Cerebellar nuclear complex (tissue), 1 donor: ENCODE measurements at places on chromosomes 2 and 18.

- DNase-seq = no peak
These were observed 136.6 kb upstream of the ALKAL2 start for GRCh38 chr2:424306-425171.

DNA sequence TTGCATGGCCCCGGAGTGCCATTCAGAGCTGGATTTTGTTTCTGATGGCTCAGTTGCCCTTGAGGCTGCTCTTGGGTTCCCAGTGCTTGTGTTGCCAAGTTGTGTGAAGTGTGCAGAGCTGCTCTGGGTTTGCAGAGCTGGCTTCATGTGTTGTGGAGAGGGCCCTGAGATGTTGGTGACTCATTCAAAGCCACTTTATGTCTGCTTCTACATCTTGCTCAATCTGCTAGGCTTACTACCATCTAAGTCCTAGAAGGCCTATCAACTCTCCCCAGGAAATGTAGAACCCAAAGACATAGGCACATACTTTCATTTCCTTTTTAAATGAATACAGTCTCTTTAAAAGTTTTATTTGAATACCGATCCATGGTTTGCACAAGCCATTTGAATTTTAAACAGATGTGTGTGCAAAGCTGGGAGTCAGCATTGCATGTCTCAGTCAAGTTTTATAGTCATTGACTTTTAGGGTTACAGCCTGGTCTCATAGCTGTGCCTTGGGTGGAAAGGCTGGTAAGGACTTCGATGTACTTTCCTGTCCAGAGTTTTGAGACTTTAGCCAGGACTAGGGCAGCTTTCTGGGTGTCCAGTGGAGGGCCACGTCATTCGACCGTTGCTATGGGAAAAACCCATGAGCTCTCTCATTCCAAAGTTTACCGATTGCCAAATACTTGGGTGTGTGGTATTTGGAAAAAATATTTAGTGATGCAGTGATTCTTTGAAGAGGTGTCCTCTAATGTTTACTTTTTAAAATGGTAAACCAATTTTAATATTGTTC is 105.0 kb downstream of the LTBP1 start:
- DNase-seq = no peak

DNA sequence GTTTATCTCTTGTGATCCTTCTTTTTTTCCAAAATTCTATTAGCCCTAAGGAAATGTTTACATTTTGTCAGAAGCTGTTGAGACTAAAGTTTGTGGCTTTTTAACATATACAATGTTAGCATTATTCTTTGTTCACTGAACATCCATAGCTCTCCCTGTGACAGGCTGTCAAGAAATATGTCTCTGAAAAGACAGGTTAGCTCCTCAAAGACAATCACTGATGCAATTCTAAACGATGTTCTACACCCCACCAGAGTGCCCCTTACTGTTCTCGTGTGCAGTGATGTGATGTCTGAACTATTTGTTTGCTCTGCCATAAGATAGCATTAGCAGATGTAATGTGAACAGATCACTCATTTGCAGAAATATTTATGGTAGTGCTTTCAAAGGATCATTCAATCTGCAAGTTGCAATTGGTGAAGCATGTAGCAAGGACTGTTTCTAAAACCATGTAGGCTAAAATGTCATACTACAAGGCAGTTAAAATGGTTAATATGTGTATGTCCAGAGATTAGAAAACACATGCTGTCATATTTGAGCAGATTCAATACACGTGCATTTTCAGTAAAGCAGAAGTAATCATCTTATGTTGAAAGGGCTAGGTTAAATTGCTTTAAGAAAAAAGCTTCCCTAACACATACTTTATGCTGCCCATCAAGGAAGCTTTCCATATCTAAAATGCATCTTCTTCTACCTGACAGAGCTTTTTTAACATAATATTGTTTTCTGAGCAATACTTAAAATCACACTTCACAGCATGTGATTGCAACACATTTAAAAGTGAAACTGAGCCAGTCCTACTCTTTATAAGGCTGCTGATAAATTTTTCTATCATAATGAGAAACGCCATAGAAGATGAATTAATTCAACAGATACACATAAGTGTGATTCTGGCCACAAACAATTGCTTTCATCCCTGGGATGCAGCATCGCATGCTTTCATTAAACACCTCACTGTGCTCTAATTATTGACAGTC is 285.7 kb upstream of the UBE2E3 start:
- no peak for DNase-seq

DNA sequence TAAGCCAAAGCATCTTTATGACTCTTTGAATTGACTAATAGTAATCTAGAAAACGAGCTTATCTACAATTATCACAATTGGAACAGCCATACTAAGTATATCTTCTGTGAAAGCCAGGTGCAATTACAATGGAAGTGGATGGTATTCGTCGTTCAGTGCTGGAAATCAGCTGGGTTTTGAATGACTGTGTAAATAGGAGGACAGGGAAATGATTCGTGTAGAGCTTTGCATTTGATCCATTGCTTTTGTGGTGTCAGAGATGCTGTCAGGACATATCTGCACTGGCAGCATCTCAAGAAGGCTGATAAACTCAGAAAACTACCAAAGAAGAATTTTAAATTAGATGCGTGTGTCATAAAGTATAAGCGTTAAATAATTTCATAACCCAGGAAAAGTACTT is 187.1 kb downstream of the ZNF407 start:
- no peak for DNase-seq

DNA sequence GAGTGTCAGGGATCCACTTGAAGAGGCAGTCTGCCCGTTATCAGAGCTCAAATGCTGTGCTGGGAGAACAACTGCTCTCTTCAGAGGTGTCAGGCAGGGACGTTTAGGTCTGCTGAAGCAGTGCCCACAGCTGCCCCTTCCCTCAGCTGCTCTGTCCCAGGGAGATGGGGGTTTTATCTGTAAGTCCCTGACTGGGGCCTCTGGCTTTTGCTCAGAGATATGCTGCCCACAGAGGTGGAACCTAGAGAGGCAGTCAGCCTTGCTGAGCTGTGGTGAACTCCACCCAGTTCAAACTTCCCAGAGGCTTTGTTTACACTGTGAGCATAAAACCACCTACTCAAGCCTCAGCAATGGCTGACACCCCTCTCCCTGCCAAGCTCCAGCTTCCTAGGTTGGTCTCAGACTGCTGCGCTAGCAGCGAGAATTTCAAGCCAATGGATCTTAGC is 38.1 kb downstream of the PLEK start:
- no peak for DNase-seq

DNA sequence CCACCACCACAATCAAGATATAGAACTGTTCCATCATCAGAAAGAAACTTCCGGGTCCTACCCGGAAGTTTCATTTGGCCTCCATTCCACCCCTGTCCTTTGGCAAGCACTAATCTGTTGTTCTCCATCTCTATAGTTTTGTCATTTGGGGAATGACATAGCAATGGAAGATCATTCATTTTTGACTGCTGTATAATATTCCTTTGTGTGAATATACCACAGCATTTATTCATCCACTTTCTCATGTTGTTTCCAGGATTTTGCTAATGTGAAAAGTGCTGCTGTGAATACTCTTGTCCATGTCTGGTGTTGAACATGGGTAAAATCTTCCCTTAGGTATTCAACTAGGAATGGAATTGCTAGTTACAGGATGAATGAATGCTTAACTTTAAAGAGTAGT is 53.1 kb downstream of the ACOXL start:
- DNase-seq = no peak

DNA sequence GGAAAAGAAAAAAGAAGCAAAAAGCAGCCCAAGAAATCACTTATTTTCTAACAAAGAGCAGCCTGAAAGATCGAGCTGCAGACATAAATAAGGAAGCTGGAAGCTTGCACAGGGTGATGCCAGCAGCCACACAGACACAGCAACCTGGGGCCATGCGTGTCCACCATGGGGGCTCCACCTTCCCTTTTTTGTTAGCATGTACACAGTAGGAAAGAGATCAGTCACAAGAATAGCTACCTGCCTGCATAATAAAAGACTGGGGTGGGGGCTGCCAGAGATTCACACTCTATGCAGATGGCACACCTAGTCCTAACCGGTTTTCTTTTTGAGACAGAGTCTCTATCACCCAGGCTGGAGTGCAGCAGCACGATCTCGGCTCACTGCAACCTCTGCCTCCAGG is 2.9 kb upstream of the CNOT11 start:
- DNase-seq = no peak

- DNase-seq = no peak
These were observed 487.3 kb upstream of the SPRED2 start for GRCh38 chr2:65919550-65920188.

GRCh38 chr18:58303363-58303762 is 259.3 kb downstream of the NEDD4L start:
- no peak for DNase-seq

DNA sequence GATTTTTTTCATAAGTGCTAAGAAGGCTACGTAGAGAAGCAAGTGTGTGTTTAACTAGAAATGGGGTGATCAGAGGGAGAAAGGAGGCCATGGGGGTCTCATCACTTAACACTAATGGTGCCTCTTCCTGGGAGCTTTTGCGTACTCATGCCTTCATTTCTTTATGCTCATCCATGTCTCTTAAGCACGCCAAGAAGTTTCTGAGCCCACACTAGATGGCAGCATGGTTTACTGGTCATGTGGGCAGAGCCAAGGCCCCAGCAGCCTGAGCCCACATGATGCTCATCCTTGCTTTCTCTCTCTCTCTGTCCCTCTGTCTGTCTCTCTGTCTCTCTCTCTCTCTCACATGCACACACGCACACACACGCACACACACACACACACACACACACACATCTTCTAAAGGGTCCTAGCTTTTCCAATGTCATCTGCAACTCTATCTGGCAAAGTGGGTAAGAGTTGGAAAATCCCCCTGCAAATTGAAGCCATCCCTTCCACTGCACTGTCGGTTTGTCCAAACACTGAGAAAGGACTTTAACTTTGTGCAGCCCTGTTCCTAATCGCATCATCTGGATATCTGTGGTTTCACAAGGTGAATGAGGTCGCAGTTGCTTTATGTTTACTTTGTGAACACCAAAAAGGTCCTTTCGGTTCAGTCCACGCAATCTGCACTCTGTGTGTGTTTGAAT is 137.1 kb upstream of the CCDC68 start:
- DNase-seq = peak; percentile 42

- DNase-seq = no peak
These were observed 57.4 kb downstream of the SH2D6 start for GRCh38 chr2:85475799-85476490.

DNA sequence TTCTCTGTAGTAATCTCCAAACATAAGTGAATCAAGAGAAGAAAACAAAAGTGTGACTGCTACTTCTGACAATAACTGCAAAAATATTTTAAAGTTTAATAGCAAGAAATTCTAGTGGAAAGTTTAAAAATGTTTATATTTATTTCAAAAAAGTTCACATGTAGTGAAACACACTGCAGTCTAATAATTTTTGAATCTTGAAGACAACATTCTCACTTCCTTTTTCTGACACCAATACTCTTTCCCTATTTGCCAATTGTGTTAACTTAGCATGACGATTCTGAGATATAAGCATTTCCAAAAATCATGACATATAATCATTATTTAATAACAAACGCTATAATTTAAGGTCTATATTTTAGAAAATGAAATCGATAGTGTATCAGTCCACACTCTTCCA is 429.1 kb upstream of the PKDCC start:
- DNase-seq = no peak

- DNase-seq = no peak
These were observed 34.4 kb downstream of the LGALSL start for GRCh38 chr2:64488050-64488974.

- DNase-seq = no peak
These were observed 50.2 kb upstream of the RAPGEF4 start for GRCh38 chr2:172685467-172685866.

DNA sequence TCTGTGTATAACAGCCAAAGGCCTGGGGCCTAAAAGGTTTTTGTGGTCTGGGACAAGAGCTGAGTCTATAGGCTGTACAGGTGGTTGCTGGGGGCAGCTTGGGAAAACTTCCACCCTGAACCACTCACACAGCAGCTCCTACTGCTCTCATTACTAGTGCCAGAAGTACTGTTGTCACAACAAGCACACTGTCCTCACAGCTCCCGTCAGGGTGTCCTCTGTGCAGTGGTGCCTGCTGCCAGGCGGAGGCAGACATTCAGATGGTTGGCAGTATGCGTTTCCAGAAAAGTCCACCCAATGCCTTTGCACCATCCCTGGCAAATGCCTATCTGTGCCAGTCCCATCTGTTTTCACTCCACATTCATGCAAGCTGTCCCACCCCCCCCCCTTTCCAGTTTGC is 58.5 kb downstream of the EPAS1 start:
- no peak for DNase-seq

- no peak for DNase-seq
These were observed 186.2 kb downstream of the STK39 start for GRCh38 chr2:168060986-168061750.

DNA sequence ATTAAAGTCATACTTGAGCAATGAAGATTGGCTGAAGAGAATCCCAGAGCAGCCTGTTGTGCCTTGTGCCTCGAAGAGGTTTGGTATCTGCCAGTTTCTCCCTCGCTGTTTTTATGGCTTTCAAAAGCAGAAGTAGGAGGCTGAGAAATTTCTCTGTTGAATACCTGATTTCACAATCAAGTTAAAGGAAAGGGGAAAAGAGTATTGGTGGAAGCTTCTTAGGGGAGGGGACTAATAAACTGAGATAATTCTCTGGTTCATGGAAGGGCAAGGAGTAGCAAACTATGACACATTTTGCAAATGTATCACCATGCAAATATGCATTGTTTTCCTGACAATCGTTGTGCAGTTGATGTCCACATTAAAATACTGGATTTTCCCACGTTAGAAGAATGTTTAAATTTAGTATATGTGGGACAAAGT is at the start of gene IL1B:
Gene IL1B, minus strand, starts transcription at position 85 of the 423 bp plus-strand sequence. CDS start 550 bp downstream, outside the sequence.
- no peak for DNase-seq

- DNase-seq = no peak
These were observed 18.8 kb downstream of the FSIP2 start for GRCh38 chr2:185757356-185757755.

DNA sequence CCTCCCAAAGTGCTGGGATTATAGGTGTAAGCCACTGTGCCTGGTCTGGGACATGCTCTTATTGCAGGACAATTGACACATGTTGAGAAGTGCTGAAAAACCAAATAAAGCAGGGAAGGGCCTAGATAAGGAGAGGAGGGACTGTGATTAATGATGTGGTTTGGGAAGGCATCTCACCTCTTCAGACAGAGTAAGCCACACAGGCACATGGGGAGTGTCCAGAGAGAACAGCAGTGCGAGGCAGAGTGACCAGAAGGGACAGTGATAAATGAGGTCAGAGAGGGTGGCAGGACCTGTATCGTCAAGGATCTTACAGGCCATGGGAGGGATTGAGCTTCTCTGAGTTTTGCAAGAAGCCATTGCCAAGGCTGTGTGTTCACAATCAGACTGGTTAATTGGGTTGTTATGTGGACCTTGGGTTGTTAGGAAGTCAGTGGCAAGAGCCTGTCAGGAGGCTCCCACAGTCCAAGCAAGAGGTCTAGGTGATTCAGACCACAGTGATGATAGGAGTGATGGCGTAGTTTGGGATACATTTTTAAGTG is 58.5 kb downstream of the EIF5B start:
- DNase-seq = no peak

- DNase-seq = no peak
These were observed 152.0 kb downstream of the CAPN13 start for GRCh38 chr2:30655211-30655610.

- DNase-seq = no peak
These were observed 37.7 kb downstream of the ID2 start for GRCh38 chr2:8719528-8719927.

- DNase-seq = no peak
These were observed 77.3 kb downstream of the XDH start for GRCh38 chr2:31337197-31337596.
